ENCODE measurements at places on chromosomes 2 and 18. TPM values are rescaled to one million over a fixed set of nuclear protein-coding genes. Genes with fewer than 3 reads are reported as not detected.
A peak's percentile ranks its signal among the peaks of the same experiment; 100 is the strongest.

DNA sequence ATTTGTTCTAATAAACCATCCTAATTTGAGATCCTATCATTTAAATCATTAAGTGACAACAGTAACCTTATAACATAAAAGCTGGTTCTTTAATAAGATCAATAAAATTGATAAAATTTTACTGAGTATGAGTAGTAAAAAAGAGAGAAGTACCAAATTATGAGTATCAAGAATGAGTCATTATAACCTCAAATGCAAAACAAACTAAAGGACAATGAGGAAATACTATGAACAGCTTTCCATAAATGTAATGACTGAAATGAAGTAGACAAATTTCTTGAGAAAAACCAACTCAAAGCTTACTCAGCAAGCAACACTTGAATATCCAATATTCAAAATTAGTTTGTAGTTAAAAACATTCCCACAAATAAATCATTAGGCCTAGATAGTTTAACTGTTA is 433.0 kb downstream of the ZEB2 start:
- H3K36me3 ChIP-seq: peaks cover 2% of the 10 kb centered on the region
- H3K4me3 ChIP-seq: no peak overlapping the region
- H3K27me3 ChIP-seq: no peaks in the 10 kb centered on the region
- no peak for DNase-seq
- H3K4me1 ChIP-seq: no peaks in the 10 kb centered on the region

The GAL3ST2 gene
- 2.2 TPM for total RNA-seq

DNA sequence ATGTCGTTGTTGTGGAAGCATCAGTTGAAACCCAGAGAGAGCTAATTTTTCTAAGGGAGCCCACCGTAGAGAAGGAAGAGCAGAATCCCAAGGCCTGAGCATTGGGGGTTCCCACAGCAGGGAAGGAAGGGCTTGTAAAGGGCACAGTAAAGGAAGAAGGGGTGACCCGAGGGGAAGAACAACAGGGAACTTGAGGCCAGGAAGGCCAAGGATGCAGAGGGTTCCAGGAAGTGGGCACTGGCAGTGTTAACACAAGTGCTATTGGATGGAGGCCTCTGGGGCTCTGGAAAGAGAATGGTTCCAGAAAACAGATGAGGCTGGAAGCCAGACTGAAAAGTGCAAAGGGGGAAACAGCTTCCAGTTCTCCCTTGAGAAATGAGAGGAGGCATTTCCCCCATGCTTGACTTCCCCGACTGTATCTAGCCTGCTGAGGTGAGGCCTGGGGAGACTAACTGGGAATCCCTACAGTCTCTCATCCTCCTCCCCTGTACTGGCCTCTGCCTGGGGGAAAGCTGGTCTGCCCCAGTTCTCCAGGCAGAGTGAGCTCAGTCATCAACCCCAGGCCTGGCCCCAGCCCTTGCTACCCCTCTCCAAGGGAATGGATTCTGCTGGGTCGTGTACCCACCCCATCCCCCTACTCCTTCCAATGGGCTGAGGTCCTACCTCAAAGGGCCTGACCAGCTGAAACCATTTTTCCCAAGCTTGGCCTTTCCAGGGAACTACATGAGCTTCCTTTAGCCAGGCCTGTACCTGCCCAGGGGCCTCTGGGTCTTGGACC is 43.2 kb upstream of the MRPL33 start:
- no peaks in the 10 kb centered on the region for H3K36me3 ChIP-seq
- peaks cover 6% of the 10 kb centered on the region for H3K4me1 ChIP-seq
- no peak overlapping the region for H3K27ac ChIP-seq
- no peak overlapping the region for H3K4me3 ChIP-seq
- no peak for DNase-seq

DNA sequence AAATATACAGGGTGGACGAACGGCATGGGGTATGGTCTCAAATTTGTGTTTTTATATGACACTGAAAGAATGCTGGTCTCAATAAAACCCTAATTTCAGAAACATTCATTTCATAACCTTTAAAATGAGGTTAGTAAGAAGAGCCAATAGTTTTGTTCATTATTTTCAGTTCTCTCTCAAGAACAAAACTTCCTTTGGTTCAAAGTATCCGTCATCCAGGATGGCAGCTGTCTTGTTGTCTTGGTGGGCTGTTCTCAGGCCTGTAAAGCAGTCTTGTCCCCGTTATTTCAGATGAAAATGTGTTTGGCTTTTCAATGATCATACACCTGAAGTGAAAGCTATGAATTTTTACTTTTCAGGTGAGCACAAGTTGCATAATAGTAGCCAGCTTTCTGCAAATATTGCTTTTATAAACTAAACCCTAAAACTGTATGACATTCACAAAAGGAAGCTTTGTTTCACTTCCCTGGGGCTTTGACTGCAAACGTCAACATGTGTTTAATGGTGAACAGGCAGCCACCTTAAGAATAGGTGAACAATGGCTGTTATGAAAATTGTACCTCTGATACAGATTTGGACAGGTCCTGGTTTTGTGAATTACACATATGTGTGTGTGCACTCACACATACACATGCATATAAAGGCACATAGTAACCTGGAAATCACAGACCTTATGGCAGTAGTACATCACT is 2.6 kb downstream of the IL18RAP start:
- DNase-seq: no peak
- H3K27ac ChIP-seq: peak overlapping the region; percentile 76
- H3K4me3 ChIP-seq: peak overlapping the region; percentile 42
- H3K36me3 ChIP-seq: no peaks in the 10 kb centered on the region

The KHK gene
- total RNA-seq: 4.5 TPM

The DSC3 gene
- not detected for total RNA-seq

GRCh38 chr2:46686811-46687210 is 207.4 kb downstream of the TMEM247 start:
- H3K4me1 ChIP-seq: peaks cover 6% of the 10 kb centered on the region
- H3K4me3 ChIP-seq: no peak overlapping the region
- H3K36me3 ChIP-seq: peaks cover 4% of the 10 kb centered on the region
- H3K27me3 ChIP-seq: peaks cover 50% of the 10 kb centered on the region
- no peak for DNase-seq
- H3K27ac ChIP-seq: no peak overlapping the region

Data from T-helper 17 cell (primary cell).